Epithelial cell of proximal tubule (primary cell): ENCODE measurements at places on chromosomes 7 and 10.

GRCh38 chr7:116212869-116213268 is 2.5 kb downstream of the TES start:
- no peak for DNase-seq

DNA sequence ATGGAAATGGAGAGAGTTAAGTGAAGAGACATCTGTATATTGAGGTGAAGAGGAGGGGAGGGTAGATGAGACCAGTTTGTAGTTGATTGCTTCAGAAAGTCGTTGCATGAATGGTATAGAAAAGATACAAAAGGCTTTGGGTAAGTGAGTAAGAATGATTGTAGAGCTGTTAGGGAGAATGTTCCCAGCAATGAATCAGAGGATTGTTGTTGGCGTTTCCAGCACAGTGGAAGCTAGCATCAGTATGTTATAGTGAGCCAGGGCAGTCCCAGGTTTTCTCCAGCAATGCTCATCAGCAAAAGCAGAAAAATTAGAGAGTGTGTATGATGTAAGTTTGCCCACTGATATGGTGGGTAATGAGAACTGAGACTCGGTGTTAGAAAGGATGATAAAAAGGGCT is 15.4 kb upstream of the CDK6 start:
- no peak for DNase-seq

DNA sequence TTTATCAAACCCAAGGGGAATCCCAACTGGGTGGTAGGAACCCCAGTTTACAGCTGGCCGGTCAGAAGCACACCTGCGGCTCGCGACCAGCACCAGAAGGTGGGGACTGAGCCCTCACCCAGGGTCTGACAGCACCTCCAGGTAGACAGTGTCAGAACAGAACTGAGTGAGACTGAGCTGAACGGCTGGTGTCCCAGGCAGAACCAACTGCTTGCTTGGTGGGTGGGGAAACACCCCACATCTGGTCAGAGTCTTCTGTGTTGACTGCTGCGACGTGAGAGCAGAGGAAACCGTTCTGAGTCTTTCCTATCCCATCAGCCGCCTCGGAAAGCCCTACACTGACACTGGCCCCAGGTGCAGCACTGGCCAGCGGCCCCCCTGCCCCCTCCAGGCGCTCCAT is 160.7 kb downstream of the MAD1L1 start:
- DNase-seq, result no peak

- no peak for DNase-seq
These were observed 55.2 kb upstream of the CDK13 start for GRCh38 chr7:39894904-39895303.

DNA sequence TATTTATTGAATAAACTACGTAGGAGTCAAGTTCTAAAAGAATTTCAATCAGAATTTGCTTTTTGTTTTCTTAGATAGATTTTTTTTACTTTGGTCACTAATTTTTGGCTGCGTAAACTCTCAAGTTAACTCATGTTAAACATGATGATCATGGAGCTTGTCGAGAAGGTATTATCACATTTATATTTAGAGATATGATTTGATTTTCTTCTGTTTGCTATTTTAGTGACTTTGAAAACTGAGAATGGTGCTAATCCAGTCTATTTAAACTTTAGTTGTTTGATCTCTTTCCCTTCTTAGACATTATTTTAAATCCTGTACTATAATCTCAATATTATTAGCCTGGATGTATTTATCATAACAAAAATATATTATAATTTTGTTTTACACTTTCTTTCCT is 179.4 kb upstream of the SEMA3C start:
- no peak for DNase-seq

DNA sequence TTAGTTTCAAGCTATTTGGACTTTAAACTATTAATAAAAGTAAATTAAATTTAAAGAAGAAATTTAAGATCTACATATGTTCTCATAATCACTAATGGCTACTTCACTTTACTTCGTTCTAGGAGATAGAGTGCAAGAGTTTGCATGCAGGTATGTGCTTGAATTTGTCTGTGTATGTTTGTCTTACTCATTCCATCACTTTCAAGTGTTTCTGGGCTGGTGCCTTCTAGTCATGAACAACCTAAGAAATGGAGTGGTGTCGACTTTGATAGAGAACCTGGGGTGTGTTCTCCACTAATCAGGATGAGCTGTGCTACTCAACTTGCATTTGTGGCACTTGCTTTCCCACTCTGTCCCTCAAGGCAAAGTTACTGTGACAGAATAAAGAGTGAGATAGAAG is 169.9 kb downstream of the KCND2 start:
- no peak for DNase-seq

DNA sequence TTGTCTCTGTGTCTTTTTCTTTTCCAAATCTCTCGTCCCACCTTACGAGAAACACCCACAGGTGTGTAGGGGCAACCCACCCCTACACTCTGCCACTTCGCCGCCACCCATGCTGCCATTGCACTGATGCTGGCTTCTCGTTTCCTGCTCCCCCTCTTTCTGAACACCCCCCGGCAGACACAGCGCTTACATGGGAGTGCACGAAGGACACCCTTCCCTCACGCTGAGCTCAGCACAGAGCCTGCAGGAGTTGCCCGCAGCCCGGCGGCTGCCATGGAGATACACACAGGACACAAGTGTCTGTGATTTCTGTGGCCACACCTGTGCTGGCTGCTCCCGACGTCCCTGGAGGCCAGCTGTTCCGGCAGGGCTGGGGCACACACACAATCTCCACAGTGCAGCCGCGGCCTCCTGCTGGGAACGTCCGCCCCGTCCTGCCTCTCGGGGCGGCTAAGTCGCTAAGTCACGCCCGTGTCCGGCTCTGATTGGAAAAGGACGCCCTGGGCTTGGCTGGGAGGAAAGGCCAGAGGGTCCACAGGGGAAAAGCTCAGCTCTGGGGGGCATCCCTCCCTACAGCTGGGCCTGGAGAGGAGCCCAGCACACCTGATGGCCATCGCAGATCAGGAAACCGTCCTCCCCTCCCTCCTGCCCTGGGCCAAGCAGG is 349.8 kb downstream of the PTPRN2 start:
- DNase-seq, result no peak

DNA sequence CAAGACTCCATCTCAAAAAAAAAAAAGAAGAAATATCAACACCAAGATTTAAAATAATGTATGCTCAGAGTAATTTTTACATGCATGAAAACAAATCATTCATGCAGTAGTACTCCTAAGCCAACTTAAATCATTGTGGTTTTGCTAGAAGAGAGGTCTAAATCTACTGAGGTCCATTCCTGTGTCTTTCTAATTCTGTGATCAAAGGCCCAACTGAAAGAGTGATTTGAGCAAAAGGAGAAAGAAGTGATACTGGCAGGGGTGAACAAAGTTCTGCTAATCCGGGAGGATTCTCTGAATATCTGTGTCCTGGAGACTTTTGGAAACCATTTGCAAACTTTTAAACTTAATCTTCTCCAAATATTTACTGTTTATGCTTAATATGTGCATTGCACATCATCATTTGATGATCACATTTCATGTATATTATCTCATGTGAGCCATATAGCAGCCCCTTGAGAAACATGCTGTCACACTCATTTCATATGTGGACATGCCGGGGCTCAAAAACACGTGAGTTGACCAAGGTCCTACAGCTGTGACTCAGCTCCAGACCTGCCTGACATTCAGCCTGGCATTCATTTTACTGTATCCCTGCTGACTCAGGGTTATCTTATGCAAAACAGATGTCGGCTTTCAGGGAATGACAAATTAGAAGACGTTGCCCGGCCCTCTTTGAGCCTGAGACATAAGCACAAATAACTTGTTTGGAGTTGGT is 76.4 kb downstream of the FAM107B start:
- peak; percentile 3 for DNase-seq

- DNase-seq, result no peak
These were observed 9.3 kb upstream of the AHR start for GRCh38 chr7:17289074-17289645.

DNA sequence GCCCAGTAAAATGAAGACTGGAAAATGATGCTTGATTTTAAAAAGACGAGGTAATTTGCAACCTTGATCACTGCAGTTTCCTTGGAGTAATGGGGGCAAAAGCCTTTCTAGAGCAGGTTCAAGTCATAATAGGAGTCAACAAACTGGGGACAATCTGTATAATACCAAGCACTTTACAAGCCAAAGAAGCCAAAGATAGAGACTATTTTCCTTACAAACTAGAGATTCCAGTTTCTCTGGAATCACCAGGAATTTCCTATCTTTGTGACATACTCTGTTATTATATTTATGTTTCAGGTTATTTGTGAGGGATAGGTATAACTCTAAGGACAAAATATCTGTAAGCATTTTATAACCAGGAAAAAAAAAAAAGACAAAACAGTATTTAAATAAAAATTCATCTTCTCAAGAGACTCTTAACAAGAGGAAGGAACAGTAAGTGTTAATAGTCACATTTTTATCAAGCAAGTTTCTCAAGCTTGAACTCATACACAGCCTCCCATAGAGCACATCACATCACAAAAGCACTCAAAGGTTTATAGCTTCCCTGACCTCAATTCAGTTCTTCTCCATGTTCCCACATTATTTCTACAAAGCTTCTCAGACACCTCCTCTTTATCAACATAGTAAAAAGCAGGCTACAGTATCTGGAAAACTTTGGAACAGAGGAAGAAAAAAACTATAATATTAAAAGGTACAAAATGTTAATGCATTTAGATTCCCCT is 18.9 kb downstream of the JMJD1C start:
- DNase-seq, result no peak
